ENCODE measurements at places on chromosomes 2 and 18.

DNA sequence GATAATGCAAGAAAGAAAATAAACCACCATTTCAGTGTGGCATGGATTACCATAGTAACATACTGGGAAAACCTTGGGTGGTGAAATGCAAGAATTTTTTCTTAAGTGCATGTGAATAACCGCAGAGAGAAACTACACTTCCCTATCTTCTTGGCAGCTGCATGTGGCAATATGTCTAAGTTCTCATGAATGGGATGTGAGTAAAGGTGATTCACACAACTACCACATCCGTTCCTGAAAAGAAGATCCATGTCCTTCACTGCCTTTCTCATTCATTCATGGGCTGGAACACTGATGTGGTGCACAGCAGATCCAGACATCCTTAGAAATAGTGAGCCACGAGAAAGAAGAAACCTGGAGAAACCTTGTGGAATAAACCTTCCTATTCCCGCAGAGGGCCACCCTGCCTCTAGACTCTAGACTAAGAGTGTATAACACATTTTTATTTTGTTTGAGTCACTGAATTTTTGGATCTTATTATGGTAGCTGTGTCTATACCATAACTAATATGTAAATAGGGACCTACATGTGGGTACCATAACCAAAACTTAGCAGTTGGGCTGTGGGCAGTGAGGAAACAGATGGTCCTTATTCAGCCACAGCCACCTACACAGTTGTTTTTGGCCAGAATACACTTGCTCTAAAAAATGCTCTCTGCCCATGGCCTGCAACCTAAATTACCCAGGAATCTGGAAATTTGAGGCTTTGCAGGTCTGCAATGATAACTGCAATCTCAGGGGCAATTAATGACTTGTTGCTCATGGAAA lies 573.3 kb downstream of the LRP1B start:
- no peak for DNase-seq

DNA sequence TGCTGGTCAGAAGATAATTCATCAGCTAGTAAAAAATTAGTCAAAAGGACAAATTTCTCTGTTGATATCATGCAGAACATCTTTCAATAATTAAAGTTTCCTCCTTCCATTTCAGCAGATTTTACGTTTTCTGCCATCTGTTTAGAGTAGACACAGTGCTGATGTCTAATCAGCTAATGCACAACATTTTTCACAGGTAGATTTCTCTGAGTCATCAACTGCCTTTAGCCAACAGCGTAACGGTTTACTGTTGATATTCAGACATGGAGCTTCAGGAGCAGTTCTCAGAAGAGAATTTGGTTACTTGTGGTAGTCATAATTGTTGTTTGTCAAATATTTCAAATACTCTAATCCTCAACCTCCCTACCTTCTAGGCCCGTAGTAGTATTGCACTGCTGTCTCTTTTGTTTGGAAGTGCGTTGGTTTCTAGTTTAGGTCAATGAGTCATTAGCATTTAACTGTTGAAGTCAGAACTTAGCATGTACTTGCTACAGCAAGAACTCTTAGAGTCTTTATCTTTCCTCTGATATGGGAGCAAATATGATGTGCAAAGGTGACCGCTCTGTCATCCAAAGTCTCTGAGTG lies 86.8 kb upstream of the TFPI start:
- DNase-seq: no peak

DNA sequence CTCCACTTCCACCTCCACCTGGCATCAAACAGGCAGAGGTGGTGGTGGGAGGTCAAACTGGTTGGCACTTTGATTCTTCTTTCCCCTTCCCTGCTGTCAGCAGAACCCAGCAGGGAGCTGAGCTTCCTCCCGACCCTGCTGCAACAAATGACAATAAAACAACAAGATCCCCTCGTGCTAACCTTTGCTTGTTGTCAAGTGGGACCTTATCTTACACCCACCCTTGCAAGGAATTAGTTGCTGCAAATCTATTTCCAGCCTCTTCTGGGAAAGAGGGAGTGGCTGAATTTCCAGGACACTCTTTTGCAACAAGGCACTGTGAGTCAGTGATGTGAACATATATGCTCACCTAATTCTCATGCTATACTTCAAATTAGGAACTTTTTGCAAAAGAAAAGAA lies 655.1 kb downstream of the DSC3 start:
- DNase-seq: no peak

- DNase-seq: no peak
Observed at GRCh38 chr2:193219413-193219812, 1024.7 kb upstream of the TMEFF2 start.

DNA sequence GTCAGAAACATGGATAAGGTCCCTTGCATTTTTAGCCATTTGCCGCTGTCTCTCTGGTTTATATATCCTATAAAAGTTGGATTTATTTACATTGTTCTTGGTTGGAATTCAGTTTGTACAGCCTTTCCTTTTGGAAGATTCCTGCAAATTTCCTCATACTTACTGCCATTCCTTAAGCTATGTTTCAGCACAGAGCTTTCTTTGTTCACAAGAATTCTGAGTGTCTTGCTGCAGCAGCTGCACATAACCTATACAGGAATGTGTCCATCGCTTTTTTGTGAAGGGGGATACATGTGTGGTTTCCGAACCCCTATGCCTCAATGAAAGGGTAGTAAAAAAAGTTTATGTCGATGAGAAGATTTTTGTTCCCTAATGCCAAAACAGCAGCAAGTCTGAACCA lies 48.3 kb upstream of the CCDC68 start:
- no peak for DNase-seq

GRCh38 chr2:240643811-240644150 lies 18.5 kb downstream of the GPR35 start:
- DNase-seq: no peak
